Naive thymus-derived CD4-positive, alpha-beta T cell (primary cell): ENCODE measurements at places on chromosomes 7 and 10.
A peak's percentile ranks its signal among the peaks of the same experiment; 100 is the strongest.

- no peak for DNase-seq
Measured at GRCh38 chr10:10056961-10057360, 960.7 kb upstream of the CELF2 start.

GRCh38 chr7:115132096-115132495 lies 210.2 kb downstream of the MDFIC start:
- DNase-seq, result no peak

DNA sequence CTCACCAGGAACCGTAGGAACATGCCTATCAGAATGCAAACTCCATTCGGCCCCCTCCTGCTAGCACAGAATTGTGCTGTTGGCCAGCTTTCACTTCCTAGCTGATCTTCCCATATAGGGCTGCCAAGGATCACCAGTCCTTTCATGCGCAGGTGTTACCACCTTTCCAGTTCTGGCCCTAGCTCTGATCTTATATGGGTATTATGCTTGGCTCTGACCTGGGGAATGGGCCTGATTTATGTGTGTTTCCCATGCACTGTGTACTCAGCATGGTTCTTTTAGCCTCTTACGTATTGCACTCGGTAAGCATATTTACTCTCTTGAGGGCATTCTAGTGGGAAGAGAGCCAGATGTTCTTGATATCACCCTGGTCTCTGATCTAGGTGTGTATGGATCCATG lies 11.1 kb downstream of the SLC35G1 start:
- DNase-seq, result no peak

GRCh38 chr7:2405201-2405600 lies 1.8 kb downstream of the CHST12 start:
- no peak for DNase-seq

GRCh38 chr10:94279835-94280709 lies 82.7 kb downstream of the NOC3L start:
- peak; percentile 17 for DNase-seq

DNA sequence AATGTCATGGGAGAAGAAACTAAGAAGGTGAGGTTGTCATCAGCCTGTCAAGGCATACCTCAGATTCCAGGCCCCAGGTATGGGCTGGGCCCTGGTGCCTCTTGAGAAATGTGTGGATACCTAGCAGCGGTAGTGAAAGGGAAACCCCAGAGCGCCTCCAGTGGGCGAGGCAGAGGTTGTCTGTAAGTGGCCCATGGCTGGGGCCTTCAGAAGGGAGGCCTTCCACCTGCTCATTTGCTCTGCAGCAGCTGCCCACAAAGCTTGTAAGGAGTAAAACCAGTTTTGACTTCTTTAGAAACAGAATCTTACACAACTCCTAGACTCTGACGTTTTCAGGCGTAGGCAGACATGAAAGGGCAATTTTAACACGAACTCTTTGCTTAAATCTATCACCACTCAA lies 509.9 kb downstream of the PARD3 start:
- no peak for DNase-seq

- no peak for DNase-seq
Measured at GRCh38 chr7:139532636-139533155, 9.2 kb downstream of the CLEC2L start.

DNA sequence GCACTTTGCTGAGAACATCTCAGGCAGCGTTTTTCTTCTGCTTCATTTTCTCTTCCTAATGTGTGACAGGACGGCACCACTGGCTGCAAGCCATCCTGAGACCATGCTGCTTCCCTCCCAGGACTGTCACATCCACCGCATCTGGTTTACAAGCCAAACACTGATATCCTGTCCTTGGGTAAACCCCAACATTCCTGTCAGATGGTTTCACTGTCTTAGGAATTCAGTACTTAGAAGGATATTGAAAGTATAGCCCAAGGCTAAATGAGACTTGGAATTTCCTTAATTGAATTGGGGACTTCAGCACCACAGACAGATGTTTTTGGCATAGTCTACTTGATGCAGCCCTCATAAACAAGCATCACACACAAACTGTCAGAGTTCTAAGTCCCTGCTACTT lies 74.2 kb upstream of the PLXNA4 start:
- no peak for DNase-seq

- DNase-seq, result no peak
Measured at GRCh38 chr10:77726732-77727131, 89.1 kb upstream of the KCNMA1 start.

- DNase-seq, result no peak
Measured at GRCh38 chr10:118910702-118911101, 118.8 kb upstream of the NANOS1 start.

DNA sequence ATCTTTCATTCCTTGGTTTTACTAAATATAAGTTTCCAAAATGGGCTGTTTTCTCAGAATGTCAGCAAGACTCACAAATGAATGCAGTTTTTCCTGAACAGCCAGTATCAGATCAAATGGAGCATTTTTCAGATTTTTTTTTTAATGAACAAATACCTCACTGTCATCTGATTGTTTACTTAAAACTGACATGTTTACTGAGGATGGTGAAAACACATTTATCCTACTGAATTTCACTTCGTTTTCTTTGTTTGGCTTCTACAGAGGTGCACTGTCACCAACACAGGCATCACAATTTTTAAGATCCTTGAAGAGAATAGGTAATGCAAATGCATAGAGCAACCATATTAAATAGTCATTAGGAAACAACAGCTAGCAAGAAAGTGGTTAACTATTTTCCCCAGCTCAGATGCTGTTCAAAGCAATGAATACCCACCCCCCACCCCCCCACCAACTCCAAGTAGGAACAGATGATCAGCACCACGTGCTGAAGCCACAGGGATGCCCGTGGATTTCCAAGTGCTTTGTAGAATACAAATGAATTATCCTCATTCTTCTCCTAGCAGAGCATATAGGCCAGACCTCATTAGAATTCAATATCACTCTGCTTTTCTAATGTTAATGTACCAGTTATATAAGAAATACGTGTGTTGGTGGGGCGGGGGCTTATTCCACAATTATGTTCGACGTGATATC lies 205.9 kb downstream of the SKAP2 start:
- no peak for DNase-seq

- DNase-seq, result no peak
Measured at GRCh38 chr10:43287056-43288007, 20.5 kb upstream of the RASGEF1A start.

DNA sequence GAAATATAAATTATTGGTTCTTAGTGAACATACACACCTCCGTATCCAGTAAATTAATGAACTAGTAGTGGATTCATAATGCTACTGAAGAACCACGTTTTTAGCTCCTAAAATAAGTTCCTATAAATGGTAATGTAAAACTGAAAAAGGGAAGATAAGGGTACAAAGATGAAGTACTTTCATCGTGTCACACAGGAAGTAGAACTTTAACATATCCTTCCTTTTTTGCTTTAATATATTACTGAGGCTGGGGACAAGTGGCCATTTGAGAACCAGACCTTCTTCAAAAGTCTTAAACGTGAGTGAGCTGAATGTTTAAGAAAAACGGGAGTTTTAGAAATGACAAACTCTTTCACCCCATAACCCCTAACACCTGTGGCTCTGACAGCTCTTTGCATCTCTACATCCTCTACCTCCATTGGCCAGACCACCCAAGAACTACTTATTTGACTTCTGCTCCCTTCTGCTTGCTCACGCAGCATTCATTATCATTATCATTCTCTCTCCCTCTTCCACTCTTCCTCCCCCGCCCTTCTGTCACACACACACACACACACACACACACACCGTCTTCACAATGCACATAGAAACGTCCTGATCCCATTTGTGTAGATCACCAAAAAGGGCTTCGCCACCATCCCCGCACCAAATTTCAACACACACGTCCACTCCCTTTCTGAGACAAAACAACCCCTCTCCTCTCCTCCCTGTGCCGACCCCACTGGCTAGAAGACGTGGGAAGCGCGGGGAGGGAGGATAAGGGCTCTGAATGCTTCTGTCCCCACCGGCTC lies 677 bp downstream of the SKAP2 start:
- DNase-seq, result peak; percentile 18

DNA sequence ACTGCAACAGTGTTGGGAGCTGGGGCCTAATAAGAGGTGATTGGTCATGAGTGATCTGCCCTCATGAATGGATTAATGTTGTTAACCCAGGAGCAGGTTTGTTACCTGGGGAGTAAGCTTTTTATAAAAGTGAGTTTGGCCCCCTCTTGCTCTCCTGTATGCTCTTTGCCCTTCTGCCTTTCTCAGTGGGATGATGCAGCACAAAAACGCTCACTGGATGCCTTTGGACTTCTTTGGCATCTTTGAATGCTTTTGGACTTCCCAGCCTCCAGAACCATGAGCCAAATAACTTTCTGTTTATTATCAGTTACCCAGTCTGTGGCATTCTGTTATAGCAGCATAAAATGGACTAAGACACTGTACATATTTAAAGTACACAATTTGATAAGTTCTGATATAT lies 48.5 kb downstream of the CCDC71L start:
- DNase-seq, result no peak

DNA sequence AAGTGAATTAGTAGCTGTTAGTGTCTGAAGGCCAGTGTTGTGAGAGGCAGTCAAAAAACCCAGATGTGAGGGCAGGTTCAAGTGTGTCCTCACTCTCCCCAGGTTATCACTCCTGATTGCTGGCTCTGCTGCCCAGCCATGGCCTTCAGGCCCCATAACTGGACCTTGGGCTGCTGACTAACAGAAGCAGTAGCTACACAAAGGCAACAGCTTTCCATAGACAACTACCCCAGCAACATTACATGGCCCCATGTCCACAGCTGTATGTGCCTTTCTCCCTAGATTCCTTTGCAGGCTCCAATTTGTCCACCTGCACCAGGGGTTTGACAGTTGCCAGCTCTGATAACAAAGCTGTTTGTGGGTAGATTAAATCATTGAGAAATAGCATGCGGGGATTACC lies 297.8 kb downstream of the ARL4A start:
- DNase-seq, result no peak

GRCh38 chr10:96407560-96408069 lies 48.8 kb upstream of the OPALIN start:
- DNase-seq, result no peak

DNA sequence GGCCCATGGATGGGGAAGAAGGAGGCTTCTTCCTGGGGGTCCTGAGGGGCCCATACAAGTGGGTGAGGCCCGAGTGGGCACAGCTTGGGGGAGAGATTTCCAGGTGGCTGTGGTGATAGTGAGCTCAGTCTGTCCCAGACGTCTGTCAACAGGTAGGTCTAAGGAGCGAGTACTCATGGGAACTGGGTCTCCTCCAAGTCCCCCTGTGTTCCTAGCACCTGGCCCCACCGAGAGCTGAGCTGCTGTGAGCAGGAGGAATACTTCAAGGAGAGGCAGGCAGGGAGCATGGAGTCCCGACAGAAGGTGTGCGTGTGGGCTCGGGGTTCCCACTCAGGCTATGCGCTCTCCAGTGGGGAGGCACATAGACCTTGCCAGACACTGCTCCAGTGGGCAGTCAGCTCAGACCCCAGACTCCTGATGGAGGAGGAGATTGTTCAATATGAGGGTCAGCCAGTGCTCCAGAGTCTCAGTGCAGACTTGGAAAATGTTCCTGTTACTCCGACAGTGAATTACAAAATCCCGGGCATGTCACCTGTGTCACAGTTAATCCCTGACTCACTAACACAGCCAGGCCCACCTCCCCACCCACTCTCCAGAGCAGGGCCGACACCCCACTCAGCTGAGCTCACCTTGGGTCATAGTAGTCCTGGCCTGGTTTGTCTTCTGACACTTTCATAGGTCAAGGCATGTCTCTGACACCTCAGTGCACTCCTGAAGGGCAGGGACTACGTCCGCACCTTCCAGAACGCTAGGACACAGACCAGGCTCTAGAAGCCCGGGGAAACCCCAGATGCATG lies 28.2 kb upstream of the C10orf53 start:
- peak; percentile 9 for DNase-seq

- DNase-seq, result no peak
Measured at GRCh38 chr7:42084263-42084662, 152.7 kb downstream of the GLI3 start.

- DNase-seq, result no peak
Measured at GRCh38 chr10:6721964-6722615, 142.0 kb upstream of the PRKCQ start.

DNA sequence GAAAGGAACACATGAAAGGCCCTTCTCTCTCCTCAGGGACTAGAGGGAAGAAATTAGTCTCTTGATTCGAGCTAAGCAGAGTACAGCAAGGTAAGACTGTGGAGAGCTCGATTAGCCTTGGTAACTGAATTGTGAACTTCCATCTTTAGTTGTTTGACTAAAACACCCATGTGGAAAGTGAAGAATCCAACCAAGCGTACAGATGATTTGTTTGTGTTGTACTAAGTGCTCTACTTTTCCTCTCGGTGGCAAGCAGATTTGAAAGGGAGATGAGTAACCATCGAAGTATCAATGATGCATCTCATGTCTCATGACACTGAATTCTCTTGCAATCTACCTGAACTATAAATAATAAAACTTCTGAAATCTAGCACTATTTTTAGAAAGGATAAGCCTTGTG lies 80.7 kb downstream of the FZD1 start:
- DNase-seq, result no peak

DNA sequence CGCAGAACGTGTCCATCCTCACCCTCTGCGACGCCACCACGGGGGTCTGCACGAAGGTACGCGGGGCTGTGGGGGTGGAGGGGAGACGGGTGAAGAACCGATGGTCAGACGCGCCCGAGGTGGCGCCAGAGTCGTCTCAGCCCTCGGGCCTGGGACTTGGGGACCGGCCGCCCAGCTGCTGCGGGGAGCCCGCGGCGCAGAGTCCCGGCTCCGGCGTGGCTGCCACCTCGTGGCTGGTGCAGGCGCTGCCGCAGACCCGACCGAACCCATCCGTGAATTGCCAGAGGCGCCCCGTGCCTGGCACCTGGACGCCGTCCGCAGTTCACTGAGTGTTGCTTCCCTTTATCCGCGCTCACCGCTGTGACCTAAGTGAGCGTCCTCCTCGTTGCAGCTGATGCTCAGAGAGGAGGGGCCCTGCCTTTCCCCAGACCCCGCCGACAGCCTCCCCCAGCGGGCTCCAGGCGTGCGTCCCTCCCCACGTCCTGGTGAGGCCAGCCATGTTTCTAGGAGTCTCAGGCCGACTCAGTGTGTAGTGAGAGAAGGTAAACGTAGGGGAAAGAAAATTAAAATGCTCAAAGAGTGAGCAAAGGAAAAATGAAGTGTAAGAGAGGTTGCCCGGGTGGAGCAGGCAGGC lies 208.7 kb downstream of the PAXIP1 start:
- DNase-seq, result no peak

DNA sequence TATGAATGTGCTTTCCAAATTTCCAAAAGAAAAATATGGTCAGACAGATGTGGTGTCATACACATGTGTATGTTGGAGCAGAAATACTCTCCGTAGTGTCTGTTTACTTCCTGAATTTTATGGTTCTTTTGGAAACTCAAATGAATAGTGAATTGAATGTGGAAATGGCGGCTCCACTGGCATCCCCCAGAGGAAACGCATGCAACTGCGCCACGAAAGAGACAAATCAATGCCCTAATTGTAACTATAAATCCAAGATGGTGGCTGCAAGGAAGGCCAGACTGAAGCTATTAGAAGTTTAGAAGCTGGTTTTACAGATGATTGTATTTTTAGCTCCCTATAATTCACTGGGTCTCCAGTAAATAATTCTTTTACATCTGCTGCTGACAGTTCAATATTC lies 246.7 kb downstream of the FGFR2 start:
- no peak for DNase-seq

DNA sequence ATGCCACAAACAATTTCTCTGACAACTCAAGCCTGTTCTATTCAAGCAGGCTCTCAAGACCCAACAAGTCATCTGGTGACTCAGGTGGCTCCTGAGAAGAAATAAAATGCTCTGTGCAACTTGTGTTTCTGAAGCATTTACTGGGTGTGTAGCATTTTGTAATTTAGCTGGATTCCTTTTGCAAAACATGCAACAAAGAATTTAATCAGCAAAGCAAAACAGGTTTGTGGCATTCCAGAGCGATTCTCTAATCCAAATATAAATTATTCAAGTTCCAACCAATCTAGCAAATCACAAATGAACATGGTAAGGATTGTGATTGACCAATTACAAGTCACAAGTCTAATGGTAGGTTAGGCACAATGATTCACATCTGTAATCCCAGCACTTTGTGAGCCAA lies 39.8 kb upstream of the C10orf67 start:
- DNase-seq, result no peak
